ENCODE measurements at places on chromosomes 2 and 18. TPM values are rescaled to one million over a fixed set of nuclear protein-coding genes. Genes with fewer than 3 reads are reported as not detected.

The SRD5A2 gene
- not detected for polyA plus RNA-seq

The CHMP1B gene
- 26.8 TPM for polyA plus RNA-seq

The ATOH8 gene
- polyA plus RNA-seq, result 5.9 TPM

The ACOXL gene
- not detected for polyA plus RNA-seq

The DLX1 gene
- 0.06 TPM for polyA plus RNA-seq

The VIT gene
- polyA plus RNA-seq, result 4.0 TPM

The PARD6G gene
- polyA plus RNA-seq, result 10.9 TPM

The MBP gene
- polyA plus RNA-seq, result 10.8 TPM

The STAMBP gene
- polyA plus RNA-seq, result 26.0 TPM

The FNDC4 gene
- 34.0 TPM for polyA plus RNA-seq

The IL18R1 gene
- polyA plus RNA-seq, result 0.83 TPM

The ARHGAP15 gene
- 0.69 TPM for polyA plus RNA-seq

The TFPI gene
- 6.8 TPM for polyA plus RNA-seq

The CTDP1 gene
- 13.0 TPM for polyA plus RNA-seq

The KIF1A gene
- 0.06 TPM for polyA plus RNA-seq

The CDH19 gene
- 0.79 TPM for polyA plus RNA-seq

The ERBB4 gene
- under 0.01 TPM for polyA plus RNA-seq

The ZAP70 gene
- 3.9 TPM for polyA plus RNA-seq

The RIT2 gene
- polyA plus RNA-seq, result not detected

The ALPG gene
- not detected for polyA plus RNA-seq

The ANO7 gene
- polyA plus RNA-seq, result 0.21 TPM

The RTP5 gene
- 0.06 TPM for polyA plus RNA-seq

The CRYBA2 gene
- polyA plus RNA-seq, result 0.49 TPM

The GALR1 gene
- under 0.01 TPM for polyA plus RNA-seq

The CPLX4 gene
- polyA plus RNA-seq, result not detected

The GCG gene
- polyA plus RNA-seq, result 0.14 TPM

The GPC1 gene
- 57.9 TPM for polyA plus RNA-seq

The RAD51AP2 gene
- polyA plus RNA-seq, result 0.05 TPM

The TDRD15 gene
- not detected for polyA plus RNA-seq

The GAREM2 gene
- polyA plus RNA-seq, result 0.35 TPM

The ZBTB7C gene
- 20.6 TPM for polyA plus RNA-seq

The PAIP2B gene
- 4.7 TPM for polyA plus RNA-seq

The CHST10 gene
- polyA plus RNA-seq, result 1.3 TPM

The C2orf80 gene
- not detected for polyA plus RNA-seq

The COL4A4 gene
- 0.10 TPM for polyA plus RNA-seq

The ST8SIA5 gene
- polyA plus RNA-seq, result 0.02 TPM

The AMER3 gene
- not detected for polyA plus RNA-seq

The ANKRD30BL gene
- not detected for polyA plus RNA-seq

The ASB18 gene
- polyA plus RNA-seq, result not detected

The KCNG3 gene
- polyA plus RNA-seq, result 0.04 TPM

The MYO5B gene
- polyA plus RNA-seq, result 35.3 TPM

The APCDD1 gene
- polyA plus RNA-seq, result 43.1 TPM

The BMP10 gene
- polyA plus RNA-seq, result not detected

The PLB1 gene
- 0.94 TPM for polyA plus RNA-seq

The MEP1B gene
- polyA plus RNA-seq, result not detected

The MC5R gene
- 0.12 TPM for polyA plus RNA-seq

The BZW1 gene
- 62.4 TPM for polyA plus RNA-seq

The NGEF gene
- 11.4 TPM for polyA plus RNA-seq

The GAL3ST2 gene
- 0.10 TPM for polyA plus RNA-seq

The WDR54 gene
- polyA plus RNA-seq, result 3.5 TPM
